ENCODE measurements at places on chromosomes 7 and 10. TPM values are rescaled to one million over a fixed set of nuclear protein-coding genes. Genes with fewer than 3 reads are reported as not detected.

The MYH16 gene
- total RNA-seq, result not detected

The ADAM8 gene
- total RNA-seq, result 11.0 TPM

The DYDC2 gene
- not detected for total RNA-seq

The HOXA6 gene
- 1.7 TPM for total RNA-seq

The FFAR4 gene
- 1.5 TPM for total RNA-seq

The DAGLB gene
- 22.1 TPM for total RNA-seq

The ASAH2 gene
- total RNA-seq, result 2.5 TPM

- DNase-seq, result no peak
Measured at GRCh38 chr7:20778063-20778721, 8.5 kb downstream of the SP8 start.

DNA sequence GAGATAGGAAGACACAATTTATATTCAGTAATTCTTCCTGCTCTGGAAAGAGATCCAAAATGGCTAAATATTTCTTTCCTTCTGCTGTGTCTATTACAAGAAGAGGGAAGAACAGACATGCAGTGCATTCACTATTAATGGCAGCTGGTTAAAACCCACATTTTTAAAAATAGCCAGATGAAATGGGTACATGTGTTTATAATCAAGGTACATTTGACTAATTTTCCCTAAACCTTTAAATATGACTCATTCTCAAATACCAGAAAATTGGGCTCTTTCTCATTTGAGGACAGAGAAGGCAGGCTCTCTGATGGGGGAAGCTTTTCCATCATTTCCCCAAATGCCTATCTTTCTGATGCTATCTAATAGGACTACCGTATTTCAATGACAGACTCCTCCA lies 215.7 kb upstream of the HABP2 start:
- DNase-seq, result no peak

GRCh38 chr10:86165666-86166065 lies 200.9 kb downstream of the GRID1 start:
- DNase-seq, result no peak

DNA sequence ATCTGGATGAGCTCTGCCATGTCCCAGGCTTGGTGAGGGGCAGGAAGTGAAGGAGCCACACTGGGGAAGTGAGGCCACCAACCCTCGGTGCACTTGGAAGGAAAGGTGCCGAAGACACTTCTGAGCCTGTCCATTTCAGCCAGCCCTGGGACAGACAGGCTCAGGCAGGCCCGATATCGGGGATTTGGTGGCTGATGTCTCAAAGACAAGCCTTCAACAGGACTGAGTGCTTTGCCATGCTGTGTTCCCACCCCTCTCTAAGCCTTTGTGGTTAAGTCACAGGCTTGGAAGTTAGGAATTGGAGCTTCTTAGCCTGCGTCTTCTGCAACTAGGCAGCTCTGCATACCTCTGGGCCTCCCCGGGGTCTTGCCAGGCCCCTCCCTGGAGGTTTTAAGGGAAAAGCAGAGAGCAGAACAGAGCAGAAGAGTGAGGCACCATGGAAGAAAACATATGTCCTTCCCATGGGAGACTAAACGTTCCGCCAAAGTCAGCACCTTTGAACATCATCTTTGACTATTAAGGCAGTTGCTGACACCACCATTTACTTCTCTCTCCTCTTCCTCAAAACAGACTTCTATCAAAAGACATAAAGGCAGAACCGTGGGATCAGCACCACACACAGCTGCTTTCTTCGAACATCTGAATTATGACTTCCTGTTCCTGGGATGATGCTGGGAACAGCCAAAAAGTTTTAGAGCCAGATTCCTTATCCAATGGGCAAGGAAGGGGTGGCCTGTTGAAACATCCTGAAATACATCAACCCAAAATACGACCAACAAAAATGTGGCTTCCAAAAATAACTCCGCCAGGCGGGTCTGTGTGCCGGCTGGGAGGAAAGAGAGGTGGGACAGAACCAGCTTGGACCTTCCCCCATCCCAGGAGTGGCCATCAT lies 71.8 kb downstream of the AFAP1L2 start:
- DNase-seq, result no peak

DNA sequence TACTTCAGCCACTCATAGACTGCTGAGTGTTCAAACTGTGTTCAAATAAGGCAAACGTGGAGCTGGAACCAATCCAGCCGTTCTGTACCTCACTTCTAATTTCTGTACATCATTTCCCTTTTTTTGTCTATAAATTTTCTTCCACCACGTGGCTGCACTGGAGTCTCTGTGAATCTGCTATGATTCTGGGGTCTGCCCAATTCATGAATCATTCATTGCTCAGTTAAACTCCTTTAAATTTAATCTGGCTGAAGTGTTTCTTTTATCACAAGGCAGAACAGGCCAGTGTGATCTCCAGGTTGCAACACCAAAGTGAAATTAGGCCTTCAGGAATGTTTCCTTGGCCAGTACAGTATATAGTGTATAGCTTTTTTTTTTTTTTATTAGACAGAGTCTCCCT lies 53.5 kb downstream of the DNAJC12 start:
- no peak for DNase-seq

- no peak for DNase-seq
Measured at GRCh38 chr7:105896407-105896911, 20.1 kb upstream of the ATXN7L1 start.

DNA sequence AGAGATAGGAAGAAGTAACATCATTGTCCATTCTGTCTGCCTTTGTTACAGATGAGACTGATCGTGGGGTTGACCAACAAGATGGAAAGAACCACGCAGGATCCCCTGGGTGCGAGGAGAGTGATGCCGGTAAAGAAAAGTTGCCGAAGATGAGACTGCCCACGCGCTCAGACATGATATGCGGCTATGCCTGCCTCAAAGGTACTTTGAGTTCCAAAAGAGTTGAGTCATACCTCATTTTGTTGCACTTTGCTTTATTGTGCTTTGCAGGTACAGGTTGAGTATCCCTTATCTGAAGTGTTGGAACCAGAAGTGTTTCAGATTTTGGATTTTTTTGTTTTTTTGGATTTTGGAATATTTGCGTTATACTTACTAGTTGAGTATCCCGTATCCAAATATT lies 12.2 kb upstream of the CLCN1 start:
- no peak for DNase-seq

DNA sequence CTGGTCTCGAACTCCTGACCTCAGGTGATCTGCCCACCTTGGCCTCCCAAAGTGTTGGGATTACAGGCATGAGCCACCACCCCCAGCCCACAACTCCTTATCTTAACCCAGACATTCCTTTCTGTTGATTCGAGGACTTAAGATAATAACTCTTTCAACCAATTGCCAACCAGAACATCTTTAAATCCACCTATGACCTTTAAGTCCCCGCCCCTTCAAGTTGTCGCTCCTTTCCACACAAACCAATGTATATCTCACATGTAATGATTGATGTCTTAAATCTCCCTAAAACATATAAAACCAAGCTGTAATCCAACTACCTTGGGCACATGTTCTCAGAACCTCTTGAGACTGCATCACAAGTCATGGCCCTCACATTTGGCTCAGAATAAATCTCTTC lies 7.8 kb upstream of the ANKRD2 start:
- no peak for DNase-seq

GRCh38 chr7:154910977-154911376 lies 91.9 kb downstream of the PAXIP1 start:
- DNase-seq, result no peak

- DNase-seq, result peak; percentile 56
Measured at GRCh38 chr10:85643845-85644525, 722.6 kb downstream of the GRID1 start.

- no peak for DNase-seq
Measured at GRCh38 chr10:8278099-8278498, 223.6 kb downstream of the GATA3 start.

- DNase-seq, result no peak
Measured at GRCh38 chr7:98840722-98841121, 29.1 kb downstream of the TMEM130 start.

GRCh38 chr10:72785409-72785808 lies 93.5 kb downstream of the MCU start:
- no peak for DNase-seq

DNA sequence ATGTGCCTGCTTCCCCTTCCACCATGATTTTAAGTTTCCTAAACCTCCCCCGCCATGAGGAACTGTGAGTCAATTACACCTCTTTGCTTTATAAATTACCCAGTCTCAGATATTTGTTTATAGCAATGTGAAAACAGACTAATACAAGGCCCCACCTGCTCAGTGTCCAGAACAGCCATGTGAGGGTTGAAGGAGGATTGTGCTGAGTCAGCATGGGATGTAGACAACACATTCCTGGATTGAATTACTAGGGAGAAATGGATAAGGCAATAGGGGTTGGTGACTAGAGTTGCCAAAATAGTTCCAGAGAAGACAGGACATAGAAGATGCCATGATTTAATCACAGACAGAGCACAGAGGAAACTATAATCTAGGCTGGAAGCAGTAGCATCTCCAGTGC lies 270.3 kb downstream of the GFRA1 start:
- DNase-seq, result peak; percentile 3

DNA sequence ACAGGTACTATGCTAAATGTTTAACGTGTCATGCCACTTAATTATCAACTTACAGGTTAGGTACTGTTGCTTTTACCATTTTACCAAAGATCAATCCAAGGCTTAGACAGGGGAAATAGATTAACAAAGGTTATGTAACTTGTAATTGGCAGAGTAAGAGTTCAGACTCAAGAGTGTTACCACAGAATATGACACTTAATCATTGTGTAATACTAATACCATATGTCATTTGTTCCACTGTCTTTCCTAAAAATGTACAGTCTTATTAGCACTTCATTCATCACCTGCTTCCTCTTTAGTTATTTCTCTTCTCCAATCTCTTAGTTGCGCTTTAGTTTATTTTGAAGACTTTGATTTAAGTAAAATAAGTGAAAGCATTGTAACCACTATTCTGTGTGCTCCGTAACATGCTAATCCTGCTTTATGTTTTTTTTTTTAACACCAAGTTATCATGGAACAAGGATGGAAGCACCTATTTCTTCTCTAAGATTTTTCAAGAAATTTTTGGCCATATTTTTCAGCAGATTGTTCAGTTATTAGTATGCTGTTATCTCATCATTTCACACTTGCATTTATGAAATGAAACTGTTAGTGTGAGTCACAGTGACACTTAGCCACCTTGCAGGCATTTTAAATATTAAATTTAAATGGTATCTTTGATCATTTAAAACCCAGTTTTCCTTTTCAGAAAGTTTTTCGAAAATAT lies 197.3 kb downstream of the PHF14 start:
- DNase-seq, result no peak

DNA sequence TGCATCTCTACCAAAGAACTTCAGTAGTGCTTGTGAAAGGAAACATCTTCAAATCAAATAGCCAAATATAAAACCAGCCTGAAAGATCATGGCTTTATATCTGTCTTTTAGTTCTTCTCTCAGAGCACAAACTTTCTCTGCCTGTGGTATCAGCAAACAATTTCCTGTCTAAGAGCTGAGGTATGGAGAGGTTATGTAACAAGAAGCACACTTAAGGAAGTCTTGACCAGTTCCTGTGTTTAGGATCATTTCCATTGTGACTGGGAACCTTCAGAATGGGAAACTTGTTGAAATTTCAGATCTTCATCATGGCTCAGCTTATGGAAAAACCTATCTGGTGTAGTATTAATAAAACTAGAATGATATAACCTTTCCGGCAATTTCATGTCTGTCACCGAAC lies 148.8 kb downstream of the MBL2 start:
- DNase-seq, result no peak

GRCh38 chr7:41732843-41733306 lies 30.0 kb upstream of the INHBA start:
- DNase-seq, result no peak

GRCh38 chr7:3588341-3588740 lies 287.3 kb downstream of the SDK1 start:
- no peak for DNase-seq

DNA sequence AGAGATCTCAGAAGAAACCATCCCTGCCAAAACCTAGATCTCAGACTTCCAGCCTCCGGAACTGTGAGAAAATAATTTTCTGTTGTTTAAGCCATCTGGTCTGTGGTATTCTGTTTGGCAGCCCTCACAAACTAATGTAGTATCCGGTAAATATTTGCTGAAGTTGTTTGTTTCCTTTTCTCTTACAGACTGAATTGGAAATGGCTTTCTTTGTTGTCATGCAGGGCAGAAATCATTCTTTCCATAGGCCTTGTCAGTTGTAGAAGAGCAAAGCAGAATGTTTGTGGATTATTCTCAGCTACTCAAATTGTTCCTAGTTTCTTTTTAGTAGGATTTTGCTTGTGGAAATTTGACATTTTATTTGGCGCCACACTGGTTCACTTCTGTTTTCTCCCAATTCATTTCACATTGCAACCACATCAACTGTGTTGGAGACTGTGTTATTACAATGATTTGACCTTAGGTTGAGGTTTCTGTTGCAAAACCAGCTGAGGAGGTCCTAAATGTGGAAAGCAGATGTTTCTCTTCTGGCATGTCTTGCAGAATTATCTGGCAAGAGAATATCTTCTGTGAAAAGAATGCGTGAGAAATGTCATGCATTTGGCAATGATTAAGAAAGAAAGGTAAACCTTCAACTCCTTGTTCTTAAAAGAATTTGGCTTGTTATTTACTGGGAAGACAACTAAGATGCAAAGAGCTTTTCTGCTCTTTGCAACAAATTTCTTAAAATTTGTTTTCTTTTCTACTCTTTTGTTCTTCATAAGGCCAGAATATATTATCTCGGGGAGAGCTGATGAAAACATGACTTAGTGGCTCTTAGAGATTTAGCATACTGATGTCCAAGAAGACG lies 25.8 kb downstream of the ACTA2 start:
- DNase-seq, result no peak

- DNase-seq, result no peak
Measured at GRCh38 chr10:101291331-101292193, 62.3 kb upstream of the LBX1 start.

DNA sequence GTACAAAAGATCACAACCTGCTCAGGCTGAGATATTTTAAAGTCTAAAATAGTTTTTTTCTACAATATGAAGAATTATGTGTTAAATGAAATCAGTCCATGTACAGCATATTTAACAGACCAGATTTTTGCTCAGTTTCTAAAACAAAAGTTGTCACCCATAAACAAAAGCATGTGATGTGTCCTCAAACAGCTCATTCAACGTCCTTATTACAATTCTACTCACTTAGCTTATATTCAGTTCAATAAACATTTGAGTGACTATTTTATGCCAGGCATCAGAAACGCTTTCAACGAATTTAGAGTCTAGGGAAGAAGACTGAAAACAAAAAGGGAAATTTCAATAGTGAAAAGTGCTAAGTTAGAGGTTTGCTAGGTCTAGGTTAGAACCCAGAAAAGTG lies 457.3 kb upstream of the SEMA3A start:
- DNase-seq, result no peak
